Dermis blood vessel endothelial cell (primary cell): ENCODE measurements at places on chromosomes 6 and 20.

GRCh38 chr6:165876588-165876987, 213.5 kb upstream of the PDE10A start:
- no peak for DNase-seq

- DNase-seq = no peak
These were observed 23.7 kb upstream of the SLC23A2 start for GRCh38 chr20:5024982-5025381.

GRCh38 chr6:140073456-140073855, 699.0 kb upstream of the CITED2 start:
- DNase-seq = no peak

GRCh38 chr6:52922161-52922560, 12.7 kb upstream of the GSTA3 start:
- DNase-seq = no peak

- DNase-seq = no peak
These were observed 127.6 kb upstream of the BTBD3 start for GRCh38 chr20:11790046-11790445.

DNA sequence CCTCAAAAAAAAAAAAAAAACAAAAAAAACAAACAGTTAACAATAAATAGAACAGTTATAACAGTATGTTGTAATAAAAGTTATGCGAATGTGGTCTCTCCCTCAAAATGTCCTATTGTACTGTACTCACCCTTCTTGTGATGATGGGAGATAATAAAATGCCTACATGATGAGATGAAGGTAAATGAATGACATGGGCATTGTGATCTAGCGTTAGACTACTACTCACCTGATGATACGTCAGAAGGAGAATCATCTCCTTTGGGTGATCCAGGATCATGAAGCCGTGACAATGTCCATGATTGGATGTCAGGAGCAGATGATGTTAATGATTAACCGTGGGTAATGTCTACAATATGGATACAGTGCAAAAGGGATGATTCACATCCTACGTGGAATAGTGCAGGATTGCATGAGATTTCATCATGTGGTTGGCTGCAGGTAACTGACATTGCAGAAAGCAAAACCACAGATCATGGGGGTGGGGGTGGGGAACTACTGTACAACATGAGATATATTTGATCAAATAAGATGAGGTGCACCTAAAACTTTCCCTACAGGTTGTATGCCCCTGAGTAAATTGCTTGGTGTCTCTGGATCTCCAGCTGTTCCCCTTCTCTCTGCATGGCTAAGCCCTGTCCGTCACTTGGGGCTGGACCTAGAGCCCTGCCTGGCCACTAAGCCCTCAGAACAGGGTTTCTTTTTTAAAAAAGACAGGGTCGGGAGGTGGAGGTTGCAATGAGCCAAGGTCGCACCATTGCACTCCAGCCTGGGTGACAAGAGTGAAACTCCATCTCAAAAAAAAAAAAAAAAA, 6.2 kb upstream of the RBCK1 start:
- no peak for DNase-seq

- DNase-seq = no peak
These were observed 119.9 kb downstream of the UST start for GRCh38 chr6:148866657-148867268.

- no peak for DNase-seq
These were observed 85.1 kb upstream of the NFATC2 start for GRCh38 chr20:51627586-51627985.

DNA sequence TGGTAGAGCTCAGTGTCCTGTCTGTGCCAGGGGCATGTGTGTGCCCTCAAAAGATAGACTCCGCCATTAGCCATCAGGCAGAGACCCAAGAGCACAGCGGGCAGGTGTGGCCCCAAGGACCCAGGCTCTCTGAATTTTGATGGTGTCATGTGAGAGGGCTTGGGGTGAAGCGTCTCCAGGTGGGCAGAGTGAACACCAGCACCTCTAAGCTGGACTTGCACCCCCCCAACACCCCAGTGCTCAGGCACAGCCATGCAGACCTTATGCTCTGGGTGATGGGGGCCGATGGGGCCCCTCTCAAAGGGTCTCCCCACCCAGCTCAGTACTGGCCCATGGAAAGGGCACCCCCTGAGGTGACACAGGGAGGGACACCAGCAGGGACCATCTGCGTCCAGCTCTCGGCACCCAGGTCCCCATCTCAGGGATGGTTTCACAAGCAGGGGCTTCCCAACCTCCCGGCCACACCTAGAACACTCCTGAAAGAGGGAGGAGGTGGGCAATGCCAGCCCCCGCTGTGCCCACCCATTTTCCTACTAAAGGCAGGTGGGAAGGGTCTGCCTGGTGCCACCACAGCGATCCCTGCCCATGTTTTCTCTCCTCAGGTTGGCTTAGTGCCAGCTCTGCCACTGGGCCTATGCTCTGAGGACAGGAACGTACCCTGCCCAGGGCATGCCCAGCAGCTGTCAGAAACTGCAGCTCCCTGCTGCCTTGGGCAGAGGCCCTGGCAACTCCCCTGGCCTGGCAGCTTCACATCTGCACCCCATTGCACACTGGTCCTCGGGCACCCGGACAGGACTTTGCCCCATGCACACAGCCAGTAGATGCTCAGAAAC, 3.5 kb downstream of the CST7 start:
- no peak for DNase-seq

DNA sequence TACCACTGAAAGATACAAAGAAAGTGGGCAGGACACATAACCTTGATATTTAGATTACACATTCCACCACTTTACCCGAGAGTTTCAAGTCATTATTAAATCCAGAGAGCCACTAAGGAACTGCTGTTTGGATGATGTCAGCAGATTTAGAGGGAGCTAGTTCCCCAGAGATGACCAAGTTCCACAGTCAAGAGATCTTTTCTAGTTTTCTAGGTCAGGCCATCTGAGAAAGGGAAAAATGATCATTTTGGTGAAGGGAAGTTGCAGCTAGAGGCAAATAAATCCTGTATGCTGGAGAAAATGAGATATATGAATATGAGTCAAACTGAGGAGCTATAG, 147.8 kb downstream of the HS3ST5 start:
- DNase-seq = no peak

GRCh38 chr20:54668271-54669039, 193.1 kb downstream of the DOK5 start:
- peak; percentile 57 for DNase-seq

- no peak for DNase-seq
These were observed 66.5 kb downstream of the CTNNBL1 start for GRCh38 chr20:37760322-37760721.

- DNase-seq = no peak
These were observed 158.9 kb downstream of the LY86 start for GRCh38 chr6:6747371-6747770.

- no peak for DNase-seq
These were observed 99.2 kb upstream of the SYNDIG1 start for GRCh38 chr20:24370249-24370648.

- no peak for DNase-seq
These were observed 75.8 kb upstream of the AFDN start for GRCh38 chr6:167750956-167751358.

DNA sequence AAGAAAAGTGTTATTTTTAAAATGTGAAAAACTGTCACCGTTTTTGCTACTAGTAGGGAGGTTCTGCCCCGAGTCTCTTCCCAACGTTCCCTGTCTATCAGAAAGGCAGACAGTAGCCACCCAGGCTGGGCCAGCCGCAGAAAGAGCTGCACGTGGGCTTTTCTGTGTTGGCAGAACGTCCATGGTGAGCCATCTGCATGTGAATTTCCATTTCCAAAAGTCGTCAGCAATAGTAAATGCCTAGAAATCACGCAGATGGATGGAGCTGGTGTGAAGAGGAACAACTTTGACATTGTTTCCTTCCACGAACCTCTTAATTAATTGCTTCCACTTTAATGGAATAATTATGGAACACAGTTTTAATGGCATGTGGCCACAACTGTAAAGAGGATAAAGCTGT, 97.5 kb downstream of the FAM120B start:
- no peak for DNase-seq

DNA sequence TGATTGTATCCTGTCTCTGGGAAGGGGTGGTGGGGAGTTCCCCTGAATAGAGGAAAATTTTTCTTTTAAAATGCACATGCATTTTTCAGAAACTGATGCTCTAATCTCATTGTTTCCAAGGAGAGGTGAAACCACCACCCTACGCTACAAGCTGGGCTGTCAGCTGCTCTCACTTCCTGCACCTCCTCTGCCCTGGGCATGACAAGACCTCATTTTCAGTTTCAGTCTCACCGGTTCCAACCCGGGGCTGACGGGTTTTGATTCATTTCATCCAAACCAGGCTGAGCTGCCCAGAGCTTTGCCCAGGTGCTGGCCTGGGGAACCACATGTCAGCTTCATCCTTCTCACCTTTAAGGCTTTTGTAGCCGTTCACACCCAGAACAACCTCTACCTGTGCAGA, 99.7 kb downstream of the EYA2 start:
- no peak for DNase-seq

DNA sequence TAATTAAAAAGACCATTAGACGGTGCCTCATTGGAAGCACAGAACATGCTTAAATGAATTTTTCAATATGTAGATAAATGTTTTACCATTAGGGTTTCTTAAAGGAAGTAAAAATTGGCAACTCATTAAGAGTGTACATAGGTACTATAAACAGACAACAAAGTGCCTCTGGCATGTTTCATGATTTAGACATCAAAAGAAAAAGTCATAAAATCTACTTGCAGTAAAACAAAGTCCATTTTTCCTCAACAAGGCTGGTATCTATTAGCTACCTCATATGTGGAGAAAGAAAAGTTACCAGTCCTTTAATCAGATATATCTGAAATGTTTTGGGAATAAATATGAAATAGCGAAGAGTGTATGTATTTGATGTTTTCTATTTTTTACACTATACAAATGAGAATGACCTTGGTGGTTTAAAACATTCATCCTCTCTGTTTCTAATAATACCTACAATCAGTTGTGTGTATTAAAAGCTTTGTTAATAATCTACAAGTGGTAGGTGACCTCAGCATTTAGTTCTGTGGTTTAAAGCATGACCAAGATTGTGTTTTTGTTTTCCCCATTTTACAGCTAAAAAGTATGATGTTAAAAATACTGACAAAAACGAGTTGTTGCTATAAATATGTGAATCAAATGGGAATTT, 87.5 kb downstream of the HDGFL1 start:
- no peak for DNase-seq

- no peak for DNase-seq
These were observed 63.7 kb downstream of the PXDC1 start for GRCh38 chr6:3687847-3688246.

DNA sequence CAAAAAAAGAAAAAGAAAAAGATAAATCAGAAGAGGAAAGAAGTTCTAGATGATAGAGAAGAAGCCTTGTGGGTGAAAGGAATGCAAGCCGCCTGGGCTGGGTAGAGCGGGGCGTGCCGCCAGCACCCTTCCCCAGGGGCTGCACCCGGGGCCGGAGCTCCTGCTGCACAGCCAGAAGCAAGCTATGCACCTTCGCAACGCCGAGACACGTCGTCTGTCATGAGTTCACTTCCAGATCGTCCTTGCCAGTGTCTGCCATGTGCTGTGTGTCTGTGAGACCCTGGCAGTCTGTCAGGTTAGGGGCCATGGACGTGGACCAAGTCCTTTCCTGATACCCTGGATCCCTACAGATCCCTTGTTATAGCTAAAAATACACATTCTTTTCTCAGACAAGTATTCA, 25.5 kb upstream of the ADRM1 start:
- DNase-seq = no peak

- DNase-seq = no peak
These were observed 363.6 kb upstream of the CHD6 start for GRCh38 chr20:41981746-41982145.

DNA sequence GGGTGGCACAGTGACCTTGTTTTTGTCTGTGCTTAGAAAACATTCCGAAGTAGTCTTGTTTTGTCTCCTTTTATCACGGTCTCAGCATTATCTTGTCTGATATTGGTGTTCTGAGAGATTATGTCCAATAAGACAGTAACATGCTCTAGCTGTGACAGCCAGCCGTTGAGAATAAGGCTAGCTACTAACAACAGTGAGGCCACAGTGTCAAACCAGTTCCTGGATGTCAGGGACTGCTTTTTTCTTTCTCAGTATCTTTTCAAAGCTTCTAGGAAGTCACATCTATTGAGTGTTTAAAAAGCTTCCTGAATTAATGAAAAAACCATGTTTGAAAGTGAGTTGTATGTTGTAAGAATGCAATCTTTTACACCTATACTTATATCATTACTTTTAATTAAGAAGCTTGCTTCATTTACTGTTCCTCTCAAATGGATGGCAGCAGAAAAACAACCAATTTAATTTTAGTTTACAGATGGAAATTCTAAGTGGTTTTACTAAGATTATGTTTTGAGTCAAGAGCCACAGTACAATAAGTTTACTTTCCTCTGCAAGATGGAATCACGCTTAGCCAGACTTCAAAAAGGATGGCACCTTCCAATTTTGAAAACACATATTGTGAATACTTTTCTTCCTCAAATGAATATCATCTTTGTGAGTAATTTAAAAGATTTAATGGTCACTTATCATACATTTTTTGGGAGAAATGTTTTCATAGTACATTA, 53.1 kb downstream of the MAP3K7 start:
- no peak for DNase-seq

- DNase-seq = no peak
These were observed 242.2 kb downstream of the NRN1 start for GRCh38 chr6:5764401-5764955.

DNA sequence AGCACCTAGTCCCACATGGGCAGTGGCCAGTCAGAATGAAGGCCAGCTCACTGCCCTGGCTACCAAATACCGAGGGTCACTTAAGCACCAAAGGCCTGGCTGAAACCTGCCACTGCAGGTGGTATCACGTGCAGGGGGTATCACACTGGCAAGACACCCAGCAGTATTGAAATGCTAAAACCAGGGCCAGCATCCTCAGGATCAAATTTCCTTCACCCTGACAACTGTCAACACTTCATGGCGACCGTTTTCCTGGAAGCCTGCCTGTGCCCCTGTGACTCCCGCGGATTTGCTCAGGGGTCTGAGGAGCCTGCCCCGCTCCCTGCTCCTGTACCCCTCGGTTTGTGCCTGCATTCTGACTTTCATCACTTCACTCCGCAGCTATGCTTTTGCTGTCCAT, 151.1 kb downstream of the TTLL2 start:
- DNase-seq = no peak

DNA sequence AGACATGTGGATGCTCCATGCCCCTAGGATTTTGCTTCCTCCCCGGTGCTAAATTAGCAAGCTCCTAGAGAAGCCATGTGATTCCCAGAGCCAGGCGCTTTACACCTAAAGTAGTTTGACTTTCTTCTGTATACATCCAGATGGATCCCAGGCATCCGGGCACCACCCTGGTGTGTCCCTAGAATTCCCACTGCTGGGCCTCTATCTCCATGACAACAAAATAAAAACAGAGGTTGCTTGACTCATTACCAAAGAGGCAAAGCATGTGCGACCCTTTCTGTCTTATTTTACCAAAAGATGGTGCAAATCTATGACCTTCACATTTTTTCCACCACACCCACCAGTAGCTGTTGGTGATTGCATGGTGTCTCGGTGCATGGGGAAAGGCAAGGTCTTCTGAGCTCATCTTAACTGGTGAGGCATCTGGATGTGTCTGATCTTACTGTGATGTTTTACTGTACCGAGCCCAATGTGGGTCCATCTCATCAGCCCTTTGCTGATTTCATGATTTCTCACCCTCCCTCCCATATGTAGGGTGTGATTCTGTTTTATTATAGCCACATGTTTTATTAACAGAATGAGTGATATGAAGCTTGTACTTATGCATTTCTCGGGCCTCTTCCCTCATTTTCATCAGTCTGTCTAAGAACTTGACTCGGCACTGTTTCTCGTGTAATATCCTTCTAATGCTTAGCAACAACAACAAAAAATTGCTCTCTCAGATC, 27.4 kb upstream of the VAPB start:
- DNase-seq = peak; percentile 57

GRCh38 chr20:1845701-1846100, 49.5 kb upstream of the SIRPA start:
- no peak for DNase-seq
